ENCODE measurements at places on chromosomes 6 and 20.

DNA sequence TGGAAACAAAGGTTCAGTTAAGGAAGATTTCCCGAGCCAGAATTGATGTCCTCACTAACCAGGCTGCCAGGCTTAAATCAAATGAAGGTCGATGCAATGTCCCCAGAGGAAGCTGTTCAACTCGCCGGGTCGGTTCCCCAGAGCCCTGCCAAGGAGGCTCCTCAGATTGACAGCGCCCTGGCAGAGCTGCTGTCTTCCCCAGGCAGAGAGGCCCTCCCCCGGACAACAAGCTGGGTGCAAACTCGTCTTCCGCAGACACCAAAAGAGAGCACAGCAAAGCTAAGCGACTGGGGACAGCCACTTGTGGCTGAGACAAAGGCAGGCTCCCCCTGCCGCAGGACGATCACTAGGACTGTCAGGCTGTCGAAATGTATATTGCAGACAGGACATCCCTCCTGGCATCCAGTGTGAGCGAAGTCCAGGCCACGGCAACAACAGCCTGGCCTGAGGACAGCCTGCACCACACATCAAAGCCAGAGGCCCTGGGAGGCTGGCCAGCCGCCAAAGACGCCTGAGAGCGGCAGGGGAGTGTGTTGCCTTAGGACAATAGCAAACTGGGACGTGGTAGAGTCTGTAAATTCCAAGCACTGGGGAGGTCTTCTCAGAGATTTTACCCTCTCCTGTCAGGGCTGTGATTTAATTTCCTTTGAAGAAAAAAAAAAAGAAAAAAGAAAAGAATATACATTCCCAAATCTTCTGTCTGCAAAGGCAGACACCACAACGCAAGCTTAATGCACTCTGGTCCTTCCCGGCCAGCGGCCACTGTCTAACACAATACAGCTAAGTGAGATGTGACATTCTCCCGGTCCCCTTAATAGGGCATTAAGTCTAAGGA is 99.1 kb downstream of the HIVEP2 start:
- peak; percentile 37 for DNase-seq

GRCh38 chr6:136144251-136145023 is 105.7 kb downstream of the MTFR2 start:
- DNase-seq = no peak

- DNase-seq = no peak
Measured at GRCh38 chr6:6815732-6816131, 227.2 kb downstream of the LY86 start.

DNA sequence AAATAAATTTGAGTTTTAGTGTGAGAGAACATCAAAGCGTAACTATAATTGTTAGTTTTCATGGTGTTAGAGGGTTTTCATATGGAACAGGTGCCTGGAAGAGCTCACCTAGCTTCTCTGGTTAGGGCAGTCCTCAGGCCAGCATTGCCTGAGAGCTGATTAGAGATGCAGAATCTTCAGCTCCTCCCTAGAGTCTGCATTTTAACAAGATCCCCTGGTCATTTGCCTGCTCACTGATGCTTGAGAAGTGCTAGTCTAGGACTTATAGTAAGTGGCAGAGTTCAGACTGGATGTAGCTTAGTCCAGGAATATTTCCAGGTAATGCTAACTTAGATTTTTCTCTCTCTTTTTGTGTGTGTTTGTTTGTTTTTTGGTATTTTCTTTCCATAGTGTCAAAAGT is 21.7 kb upstream of the SMIM26 start:
- DNase-seq = no peak

DNA sequence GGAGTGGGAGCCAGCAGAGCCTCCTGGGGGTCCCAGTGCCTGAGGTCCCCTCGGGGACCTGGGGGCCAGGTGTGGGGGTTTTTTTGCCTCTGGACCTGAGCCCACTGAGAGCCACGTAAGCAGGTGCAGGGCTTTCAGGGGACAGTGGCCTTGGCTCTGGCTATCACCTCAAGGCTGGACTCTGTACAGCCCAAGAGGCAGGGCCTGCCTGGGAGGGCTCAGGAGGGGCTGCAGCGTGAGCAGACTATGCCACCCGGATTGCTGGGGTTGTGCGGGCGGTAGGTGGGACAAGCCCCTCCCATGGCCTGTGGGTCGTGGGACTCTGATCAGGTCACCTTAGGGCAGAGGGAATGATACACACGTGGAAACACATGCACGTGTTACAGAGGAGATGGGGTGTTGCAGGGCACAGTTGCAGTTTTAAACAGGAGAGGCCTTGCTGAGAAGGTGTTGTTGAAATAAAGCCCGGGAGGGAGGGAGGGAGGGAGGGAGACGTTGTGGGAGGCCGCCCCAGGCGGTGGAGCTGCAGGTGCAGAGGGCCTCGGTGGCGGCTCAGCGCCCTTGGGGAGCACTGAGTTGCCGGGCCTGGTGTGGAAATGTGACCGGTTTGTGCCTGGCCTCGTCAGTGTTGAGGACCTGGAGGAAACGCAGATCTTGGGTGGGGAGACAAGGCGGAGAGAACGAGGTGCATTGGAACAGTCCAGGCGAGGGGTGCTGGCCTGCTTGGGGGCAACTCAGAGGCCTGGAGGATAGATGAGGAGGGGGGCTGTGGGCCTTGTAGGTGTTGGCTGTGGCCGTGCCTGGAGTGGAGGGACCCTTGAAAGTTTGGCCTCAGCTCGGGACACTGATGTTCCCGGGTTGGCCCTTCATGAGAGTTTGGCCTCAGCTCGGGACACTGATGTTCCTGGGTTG is 2.3 kb downstream of the TCEA2 start:
- DNase-seq = no peak

GRCh38 chr6:12222405-12223366 is 67.5 kb upstream of the EDN1 start:
- DNase-seq = no peak

GRCh38 chr20:43238266-43238665 is 48.6 kb upstream of the PTPRT start:
- DNase-seq = no peak

DNA sequence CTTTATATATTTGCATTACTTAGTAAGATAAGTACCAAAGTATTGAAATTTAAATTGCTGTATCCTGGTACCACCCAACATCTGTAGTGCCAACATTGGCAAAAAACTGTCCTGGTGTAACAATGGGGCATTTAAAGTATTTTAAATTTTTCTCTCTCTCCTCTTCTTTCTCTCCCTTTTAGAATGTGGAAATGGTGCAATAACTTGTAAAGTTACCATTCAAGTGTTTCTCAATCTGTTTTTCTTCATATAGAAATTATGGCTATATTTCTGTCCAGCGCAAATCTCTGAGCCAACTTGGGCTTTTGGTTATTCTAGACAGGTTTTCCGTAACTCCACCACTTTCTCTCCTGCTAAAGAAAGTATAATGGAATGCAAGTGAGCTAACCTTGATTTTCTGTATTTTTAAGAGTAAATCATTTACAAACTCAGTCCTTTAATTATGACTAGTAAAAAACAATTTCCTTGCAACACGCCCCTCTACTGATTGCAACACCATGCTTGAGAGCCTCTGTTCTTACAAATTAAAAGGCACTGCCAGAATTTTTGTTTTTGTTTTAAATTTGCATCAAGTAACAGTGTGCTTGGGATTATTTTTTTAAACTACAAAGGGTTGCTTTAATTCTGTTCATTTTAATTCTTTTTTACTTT is 324.2 kb upstream of the CITED2 start:
- no peak for DNase-seq

- DNase-seq = no peak
Measured at GRCh38 chr6:44059359-44060346, 67.6 kb downstream of the MRPL14 start.
